ENCODE measurements at places on chromosomes 3 and 15.

DNA sequence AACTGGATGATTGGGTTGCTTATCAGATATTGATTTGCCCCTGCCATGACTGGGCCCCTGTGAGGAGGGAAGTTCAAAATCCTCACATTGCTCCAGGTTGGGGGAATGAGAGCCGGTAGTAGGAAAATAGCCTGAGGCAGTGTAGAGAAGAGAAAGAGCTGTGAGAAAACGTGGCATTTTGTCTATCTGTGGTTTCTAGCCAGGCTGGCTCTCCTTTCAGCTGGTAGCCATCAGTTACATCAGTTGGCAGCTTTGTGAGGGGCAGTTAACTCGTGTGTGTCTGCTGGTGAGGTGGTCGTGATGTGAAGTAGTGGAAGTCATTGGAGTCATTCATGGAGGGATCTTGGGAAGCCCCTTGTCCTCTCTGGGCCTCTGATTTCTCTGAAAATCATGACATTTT is 5.2 kb downstream of the ESYT3 start:
- DNase-seq: no peak

GRCh38 chr3:86175051-86175536 is 815.9 kb downstream of the VGLL3 start:
- no peak for DNase-seq

DNA sequence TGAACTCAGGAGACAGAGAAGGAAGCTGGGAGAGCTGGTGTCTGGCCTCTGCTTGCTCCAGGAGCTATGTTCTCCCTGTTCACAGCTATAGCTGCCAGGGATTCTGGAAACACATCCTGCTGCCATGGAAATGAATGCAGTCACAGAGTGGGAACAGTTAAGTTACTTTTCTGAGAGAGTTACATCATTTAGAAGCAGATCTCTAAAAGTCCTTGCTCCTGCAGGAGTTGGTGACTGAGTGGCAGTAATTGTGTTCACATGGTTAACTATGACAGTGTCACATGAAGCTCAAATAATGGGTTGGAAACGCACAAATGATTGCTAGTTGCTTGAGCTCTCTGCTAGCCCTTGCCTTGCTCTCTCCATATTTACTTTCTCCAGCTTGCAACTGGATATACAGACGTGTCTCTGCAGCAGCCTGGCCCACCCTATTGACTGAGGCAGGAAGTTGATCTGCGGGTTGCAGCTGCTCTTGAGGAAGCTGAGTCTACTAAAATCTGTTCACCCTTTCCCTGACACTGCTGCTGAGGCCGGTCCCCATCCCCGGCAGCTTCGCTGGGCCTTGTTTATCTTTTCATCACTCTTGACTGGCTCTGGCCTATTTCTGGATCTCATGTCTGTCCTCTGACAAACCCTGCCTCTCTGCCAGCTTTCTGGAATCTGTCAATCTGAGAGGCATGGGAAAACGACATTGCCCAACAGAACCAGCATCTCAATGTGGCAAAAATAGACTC is 16.7 kb upstream of the ISLR start:
- no peak for DNase-seq

- DNase-seq: no peak
Measured at GRCh38 chr3:35931867-35932266, 292.5 kb downstream of the ARPP21 start.

- DNase-seq: peak; percentile 99
Measured at GRCh38 chr3:14124615-14125192, at the start of the genes CHCHD4 and TMEM43. CHCHD4 (minus strand) TSS chr3:14124870; CDS start chr3:14124676, 194 bp downstream. TMEM43 (plus strand) TSS chr3:14125052; CDS start chr3:14125194, 142 bp downstream.

DNA sequence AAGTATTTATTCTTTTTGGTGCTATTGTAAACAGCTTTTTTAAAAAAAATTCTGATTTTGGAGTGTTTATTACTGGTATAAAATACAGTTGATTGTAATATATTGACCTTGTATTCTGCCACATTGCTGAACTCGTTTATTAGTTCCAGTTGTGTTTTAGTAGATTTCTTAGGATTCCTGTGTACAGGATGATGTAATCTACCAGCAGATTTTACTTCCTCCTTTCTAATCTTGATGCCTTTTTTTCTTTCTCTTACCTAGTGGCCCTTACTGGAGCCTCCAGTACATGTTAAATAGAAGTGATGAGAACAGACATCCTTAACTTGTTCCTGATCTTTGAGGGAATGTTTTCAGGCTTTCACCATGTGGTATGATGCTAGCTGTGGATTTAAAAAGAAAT is 70.4 kb upstream of the KY start:
- DNase-seq: no peak

DNA sequence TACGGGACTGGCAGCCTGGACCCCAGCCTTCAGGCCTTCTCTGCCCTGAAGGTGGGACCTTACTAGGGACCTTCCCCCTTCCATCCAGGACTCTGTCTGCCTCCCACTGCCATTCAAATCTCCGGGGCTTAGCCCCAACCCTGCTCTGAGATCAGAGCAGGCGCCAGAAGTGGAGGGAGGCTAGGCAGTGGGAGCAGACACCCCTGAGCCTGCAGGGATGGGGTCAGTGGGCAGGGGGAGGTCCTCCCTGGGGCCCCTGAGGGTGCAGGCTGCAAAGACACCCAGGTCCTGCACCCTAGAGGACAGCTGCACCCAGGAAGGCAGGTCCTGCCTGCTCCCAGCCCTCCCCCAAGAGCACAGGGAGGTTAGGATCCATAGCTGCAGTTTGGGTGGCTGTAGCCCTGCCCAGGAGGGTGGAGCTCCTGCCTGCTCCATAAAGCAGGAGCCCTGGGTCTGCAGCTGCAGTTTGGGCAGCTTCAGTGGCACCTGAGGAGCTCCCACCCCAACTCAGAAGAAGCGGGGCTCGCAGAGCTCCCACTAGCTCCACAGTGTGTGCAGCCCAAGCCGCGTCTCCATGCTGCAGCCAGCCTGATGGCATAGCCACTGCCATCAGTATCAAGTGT is 8.1 kb upstream of the POC1A start:
- DNase-seq: no peak

DNA sequence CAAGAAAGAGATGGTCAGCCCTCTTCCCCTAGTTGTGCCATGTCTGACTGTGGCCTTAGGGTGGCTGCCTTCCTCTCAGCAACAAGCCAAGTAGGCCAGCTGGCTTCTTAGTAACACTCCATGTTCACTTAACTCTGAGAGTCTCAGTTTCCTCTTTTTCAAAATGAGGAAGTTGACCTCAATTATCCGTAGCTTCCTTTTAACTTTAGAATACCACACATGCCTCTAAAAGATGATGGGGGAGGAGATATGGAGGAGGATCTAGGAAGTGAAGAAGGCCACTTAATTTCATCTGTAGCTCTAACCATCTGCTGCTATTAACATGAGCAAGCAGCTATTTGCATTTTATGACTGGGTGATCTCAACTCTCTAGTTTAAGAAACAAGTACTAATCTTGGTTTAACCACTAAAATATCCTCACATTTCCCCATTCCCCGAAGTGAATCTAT is 32.9 kb downstream of the CD200R1L start:
- peak; percentile 21 for DNase-seq

DNA sequence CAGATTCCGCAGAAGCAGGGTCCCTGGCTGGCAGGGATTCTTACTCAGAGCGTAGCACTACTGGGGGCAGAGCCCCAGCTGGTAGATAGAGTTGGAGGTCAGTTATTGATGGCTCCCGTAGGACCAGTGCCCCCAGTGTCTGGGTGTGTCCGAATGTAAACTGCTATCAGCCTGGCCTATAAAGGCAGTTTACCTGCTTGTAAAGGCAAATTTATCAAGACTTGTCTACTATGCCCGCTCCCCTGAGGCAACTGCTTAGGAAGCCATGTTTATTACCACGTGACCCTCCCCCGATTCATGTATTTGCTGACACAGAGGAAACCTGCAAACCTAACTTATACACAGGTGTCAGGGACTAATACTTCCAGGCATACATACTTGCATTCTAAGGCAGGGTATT is 607 bp upstream of the PPP1R14D start:
- peak; percentile 37 for DNase-seq

Measured in MM.1S (cell line).